ENCODE measurements at places on chromosomes 2 and 18.
A peak's percentile ranks its signal among the peaks of the same experiment; 100 is the strongest.

DNA sequence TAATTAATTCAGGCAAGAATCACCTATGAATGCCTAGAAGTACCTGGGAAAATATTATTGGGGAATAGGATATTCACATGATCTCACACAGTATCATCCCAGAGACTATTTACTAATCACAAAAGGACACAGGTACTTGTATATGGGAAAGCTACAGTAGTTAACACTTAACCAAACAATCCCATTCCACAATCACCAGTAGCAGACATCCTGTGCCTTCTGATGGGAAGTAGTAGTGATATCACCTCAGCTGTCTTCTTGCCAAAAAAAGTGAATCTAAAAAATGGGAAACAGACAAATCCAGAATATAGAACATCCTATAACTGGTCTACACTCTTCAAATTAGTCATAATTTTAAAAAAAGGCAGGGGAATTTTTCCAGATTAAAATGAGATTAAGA lies 75.6 kb upstream of the CCDC150 start:
- no peak for ATAC-seq

DNA sequence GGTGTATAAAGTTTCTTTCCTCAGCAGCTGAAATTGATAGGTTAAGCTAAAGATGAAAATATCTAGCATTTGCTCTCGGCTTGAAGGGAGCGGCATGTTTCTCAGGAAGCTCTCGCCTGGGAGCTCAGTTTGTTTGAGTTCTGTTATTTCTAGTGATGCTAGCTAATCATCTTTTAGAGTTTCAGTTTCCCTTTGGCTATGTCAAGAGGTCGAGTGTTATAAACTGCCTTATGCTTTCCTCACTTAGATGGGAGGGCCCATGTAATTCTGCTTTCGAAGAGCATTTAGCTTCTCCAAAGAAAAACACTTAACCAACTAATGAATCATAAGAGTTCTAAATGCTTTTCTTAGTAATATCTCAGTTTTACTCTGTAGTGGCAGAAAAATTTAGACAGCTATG lies 33.6 kb downstream of the PLCL1 start:
- peak; percentile 50 for ATAC-seq

DNA sequence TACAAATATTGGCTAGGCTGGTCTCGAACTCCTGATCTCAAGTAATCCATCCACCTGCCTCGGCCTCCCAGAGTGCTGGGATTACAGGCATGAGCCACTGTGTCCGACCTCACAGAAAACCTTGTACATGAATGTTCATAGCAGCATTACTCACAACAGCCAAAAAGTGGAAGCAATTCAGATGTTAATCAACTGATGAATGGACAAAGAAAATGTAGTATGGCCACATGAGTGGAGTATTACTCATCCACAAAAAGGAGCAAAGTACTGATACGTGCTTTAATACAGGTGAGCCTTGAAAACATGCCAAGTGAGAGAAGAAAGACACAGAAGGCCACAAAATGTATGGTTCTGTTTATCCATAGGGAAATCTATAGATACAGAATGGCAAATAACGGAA lies 20.6 kb downstream of the CEP192 start:
- no peak for ATAC-seq

- ATAC-seq: no peak
Measured at GRCh38 chr2:192195548-192196418, 1.1 kb upstream of the TMEFF2 start.

GRCh38 chr2:166444306-166444705 lies 49.7 kb downstream of the SCN7A start:
- ATAC-seq: no peak

GRCh38 chr2:103288696-103289095 lies 526.9 kb downstream of the TMEM182 start:
- no peak for ATAC-seq

DNA sequence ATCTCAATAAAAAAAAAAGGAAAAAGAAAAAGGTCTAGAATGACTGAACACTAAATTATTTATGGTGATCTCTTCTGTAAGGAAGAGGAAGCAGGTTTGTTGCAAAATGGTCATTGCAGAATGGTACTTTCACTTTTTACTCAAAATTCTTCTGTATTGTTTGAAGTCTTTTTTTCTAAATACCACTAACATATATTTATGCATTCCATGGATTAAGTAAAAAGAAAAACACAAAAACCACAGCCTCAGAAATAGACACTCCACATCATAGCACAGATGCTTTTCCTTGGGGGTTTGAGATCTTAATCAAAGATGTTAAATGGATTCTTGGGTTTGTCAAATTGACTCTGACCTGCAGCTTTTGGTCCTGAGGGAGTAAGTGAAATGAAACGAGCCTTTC lies 47.4 kb downstream of the RHOB start:
- ATAC-seq: no peak

DNA sequence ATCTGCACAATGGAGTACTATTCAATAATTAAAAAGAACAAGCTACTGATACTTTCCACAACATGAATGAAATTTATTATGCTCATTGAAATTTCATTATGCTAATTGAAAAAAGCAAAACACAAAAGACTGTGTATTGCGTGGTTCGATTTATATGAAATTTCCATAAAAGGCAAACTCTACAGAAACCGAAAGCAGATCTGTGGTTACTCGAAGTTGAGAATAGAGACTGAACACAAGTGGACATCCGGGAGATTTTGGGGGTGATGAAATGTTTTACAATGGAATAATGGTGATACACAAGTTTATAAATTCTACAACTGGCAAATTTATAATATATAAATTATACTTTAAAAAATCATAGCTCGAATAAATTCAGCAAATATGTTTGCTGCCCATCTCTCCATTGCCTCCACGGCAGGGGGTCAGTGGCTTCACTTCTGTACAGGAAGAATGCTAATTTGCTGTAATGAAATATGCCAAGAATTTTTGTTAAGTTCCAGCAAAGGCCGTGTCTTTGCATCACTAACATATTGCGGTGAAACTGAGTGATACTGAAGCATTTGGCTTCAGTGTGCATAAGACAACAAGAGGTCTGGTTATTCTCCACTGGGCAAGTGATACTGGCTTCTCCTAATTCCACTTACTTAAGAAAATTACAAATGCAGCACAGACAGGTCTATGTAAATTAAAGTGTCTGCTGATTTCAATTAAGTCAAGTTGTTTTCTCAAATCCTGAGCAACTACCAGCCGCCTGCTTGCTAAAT lies 96.7 kb downstream of the TMEM163 start:
- ATAC-seq: no peak

DNA sequence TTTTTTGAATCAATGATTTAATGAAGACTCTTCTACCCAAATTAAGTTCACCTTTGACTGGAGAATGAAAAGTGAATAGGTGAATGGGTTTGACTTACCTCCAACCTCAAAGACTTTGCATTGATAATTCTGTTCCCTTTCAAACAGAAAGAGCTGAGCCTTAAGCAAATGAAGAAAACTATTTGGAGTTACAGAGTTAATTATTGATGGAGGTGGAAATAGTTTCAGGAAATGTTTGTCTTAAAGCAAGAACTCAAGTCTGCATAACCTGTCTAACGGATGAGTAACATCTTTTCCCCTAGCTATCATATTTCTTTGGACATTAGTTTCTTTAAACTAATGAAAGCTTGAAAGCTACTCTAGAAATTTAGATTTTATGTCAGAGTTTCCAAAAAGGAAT lies 166.5 kb downstream of the CERS6 start:
- ATAC-seq: no peak

DNA sequence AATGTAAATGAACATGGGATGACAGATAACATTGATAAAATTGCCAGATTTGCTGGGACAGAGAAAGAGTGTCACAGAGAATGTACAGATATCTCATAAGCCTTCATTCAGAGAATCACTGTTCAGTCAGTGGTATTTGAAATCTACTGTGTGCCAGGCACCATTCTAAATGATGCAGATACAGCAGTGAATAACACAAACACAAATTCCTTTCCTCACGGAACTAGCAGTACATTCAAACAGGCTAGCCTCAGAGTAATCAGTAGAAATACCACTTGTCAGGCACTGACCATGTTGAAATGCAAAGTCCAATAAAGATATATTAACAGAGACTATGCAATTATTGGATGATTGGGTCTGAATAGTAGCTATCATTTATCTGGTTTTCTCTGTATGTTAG lies 211.0 kb downstream of the RDH14 start:
- no peak for ATAC-seq

DNA sequence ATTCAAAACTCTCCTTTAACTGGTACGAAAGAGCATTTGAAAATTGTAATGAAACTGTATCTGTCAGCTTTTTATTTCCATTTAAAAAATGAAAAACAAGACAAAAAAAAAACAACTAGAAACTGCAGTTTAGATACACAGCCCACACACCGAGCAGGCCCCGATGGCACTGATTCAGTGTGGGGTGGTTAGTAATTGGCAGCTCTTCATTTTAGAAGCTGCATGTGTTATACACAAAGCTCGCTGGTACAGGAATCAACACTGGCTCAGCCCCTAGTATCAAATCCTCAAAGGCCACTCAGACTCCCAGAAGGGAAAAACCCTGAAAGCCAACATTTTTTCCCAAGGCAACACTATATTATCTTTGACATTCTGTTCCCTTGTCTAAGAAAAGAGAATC lies 30.5 kb upstream of the RMDN2 start:
- no peak for ATAC-seq

- ATAC-seq: no peak
Measured at GRCh38 chr2:38740851-38741731, 10.1 kb downstream of the SRSF7 start.
